ENCODE measurements at places on chromosomes 6 and 20. TPM values are rescaled to one million over a fixed set of nuclear protein-coding genes. Genes with fewer than 3 reads are reported as not detected.

Gene AGER
- total RNA-seq = 15.2 TPM

Gene FAM83C
- total RNA-seq = not detected

Gene SLC17A3
- not detected for total RNA-seq

Gene TNF
- 161 TPM for total RNA-seq

Gene IPCEF1
- 13.0 TPM for total RNA-seq

Gene VNN1
- total RNA-seq = not detected

Gene TDRD6
- not detected for total RNA-seq

Gene PAX1
- not detected for total RNA-seq

Gene LAMA4
- total RNA-seq = not detected

Gene ALDH8A1
- total RNA-seq = 0.91 TPM

Gene COL9A1
- not detected for total RNA-seq

Gene TPD52L1
- total RNA-seq = 0.34 TPM

Gene APOM
- 1.9 TPM for total RNA-seq

Gene GHRH
- not detected for total RNA-seq

Gene APOBEC2
- not detected for total RNA-seq

Gene MAP3K5
- 9.2 TPM for total RNA-seq

Gene GSTA3
- total RNA-seq = not detected

Measured in activated CD8-positive, alpha-beta memory T cell treated with anti-CD3 and anti-CD28 coated beads for 36 hours (primary cell).